ENCODE measurements at places on chromosomes 12 and 14. TPM values are rescaled to one million over a fixed set of nuclear protein-coding genes. Genes with fewer than 3 reads are reported as not detected.

DNA sequence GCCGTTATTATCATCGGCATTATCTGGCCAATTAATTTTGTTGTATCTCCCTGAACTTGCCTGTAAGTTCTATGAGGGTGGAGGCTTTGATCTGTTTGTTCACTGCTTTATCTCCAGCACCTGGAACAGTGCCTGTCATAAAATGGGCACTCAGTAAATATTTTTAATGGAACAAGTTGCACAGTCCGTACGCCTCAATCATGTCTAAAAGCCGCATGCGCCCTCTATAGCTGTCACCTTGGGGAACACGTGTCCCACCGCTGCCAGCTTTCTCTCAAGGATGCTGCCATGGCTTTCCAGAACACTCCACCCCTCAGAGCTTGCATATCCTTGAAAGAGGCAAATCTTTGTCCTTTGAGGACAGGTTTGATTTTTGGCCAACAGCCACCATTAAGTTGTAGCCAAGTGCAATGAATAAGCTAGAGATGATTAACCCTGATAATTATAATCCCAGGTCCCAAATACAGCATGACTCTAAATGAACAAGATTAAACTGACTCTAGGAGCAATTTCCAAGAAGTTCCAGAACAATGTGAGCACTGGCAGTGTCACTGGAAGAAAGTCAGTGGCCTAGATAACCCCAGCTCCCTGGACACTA lies 55.1 kb downstream of the ERH start:
- no peak for DNase-seq

Gene NDUFA9
- polyA plus RNA-seq, result 102 TPM

- DNase-seq, result no peak
Observed at GRCh38 chr12:27960821-27961220, 11.7 kb downstream of the PTHLH start.

Gene SLCO1B1
- polyA plus RNA-seq, result not detected

Gene ASB8
- polyA plus RNA-seq, result 36.5 TPM

GRCh38 chr12:124077701-124078100 lies 104.7 kb downstream of the ZNF664 start:
- no peak for DNase-seq

DNA sequence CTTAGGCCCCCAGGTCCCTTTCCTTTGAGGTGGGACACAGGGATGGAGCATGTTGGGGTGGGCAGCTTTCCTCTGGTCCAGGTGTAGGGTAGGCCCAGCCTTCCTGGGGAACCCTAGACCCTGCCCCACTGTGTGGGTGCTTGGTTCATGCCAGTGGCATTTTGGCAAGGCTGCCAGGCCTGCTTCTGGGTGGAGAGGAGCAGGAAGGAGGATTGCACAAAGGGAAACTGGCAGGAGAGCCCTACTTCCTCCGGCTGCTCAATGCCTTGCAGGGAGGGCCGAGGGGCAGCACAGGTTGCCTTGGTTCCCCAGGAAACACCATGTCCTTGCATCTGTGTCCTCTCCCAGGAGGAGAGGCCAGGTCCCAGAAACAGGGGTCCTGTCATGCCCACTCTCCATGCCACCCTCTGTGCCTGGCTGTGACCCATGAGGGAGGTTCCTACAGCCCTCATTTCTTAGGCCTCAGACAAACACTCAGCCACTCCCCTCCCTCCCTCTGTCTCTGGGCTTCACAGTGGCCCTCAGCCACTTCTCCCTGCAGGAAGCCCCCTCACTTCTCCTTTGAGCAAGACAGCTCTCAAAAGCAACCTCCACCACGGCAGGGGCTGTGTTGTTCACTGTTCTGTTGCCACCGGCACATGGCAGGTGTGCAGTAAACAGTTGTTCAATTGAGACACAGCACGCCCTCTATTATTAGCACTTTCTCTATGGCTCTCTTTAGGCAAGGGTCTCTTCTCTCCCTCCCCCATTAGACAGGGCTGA lies 6.8 kb upstream of the KRT80 start:
- DNase-seq, result peak; percentile 61

DNA sequence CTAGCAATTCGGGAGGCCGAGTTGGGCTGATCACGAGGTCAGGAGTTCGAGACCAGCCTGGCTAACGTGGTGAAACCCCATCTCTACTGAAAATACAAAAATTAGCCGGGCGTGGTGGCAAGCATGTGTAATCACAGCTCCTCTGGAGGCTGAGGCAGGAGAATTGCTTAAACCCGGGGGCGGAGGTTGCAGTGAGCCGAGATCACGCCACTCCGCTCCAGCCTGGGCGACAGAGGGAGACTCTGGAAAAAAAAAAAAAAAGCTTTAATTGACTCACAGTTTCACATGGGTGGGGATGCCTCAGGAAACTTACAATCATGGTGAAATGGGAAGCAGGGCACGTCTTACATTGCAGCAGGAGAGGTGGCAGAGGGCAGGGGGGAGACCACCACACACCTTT lies 30.6 kb upstream of the SLC2A3 start:
- DNase-seq, result no peak

DNA sequence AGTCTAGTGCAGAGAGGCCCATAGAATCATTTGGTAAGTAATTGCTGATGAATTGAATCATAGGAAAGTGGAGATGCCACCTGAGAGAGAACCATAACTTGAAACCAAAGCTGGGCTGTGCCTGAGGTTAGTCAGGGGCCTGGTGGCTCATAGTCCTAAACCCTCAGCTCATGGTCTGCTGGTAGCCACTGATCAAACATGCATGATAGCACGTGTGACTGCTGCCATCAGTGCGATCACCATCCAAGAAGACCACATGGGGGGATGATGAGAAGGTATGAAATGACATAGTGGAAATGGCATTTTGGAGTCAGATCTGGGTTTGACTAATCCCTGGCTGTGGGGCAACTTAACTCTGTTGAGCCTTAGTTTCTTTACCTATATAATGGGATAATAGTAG lies 190.5 kb downstream of the CACNA1C start:
- DNase-seq, result no peak

Gene KRT73
- polyA plus RNA-seq, result 0.17 TPM

Data from left lung (tissue), 14 donors.